Bronchial epithelial cell (primary cell): ENCODE measurements at places on chromosomes 2 and 18.
A peak's percentile ranks its signal among the peaks of the same experiment; 100 is the strongest.

GRCh38 chr18:73136134-73136533 lies 268.3 kb upstream of the NETO1 start:
- peak; percentile 37 for DNase-seq

DNA sequence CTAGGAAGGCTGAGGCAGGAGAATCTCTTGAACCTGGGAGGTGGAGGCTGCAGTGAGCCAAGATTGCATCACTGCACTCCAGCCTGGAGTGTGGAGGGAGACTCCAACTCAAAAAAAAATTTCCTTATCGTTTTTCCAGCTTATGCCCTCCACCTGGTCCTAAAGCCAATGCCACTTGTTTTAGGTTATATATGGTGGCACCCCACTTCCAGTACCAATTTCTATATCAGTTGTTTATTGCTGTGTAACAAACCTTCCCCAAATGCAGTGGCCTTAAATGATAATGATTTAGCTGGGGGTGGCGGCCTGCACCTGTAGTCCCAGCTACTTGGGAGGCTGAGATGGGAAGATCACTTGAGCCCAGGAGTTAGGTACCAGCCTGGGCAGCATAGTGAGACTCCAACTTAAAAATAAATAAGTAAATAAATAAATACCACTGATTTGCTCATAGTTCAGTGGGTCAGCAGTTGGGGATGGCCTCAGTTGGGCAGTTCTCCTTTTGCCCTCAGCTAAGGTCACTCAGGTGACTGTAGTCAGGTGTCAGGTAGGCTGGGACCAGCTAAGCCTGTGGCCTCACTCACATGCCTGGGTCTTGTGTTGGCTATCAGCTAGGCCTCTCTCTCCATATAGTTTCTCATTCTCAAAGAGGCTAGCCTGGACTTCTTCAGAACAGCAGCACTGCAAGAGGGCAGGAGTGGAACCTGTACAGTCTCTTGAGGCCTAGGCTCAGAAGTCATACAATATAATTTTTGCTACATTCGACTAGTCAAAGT lies 113.7 kb upstream of the GATA6 start:
- DNase-seq: no peak

DNA sequence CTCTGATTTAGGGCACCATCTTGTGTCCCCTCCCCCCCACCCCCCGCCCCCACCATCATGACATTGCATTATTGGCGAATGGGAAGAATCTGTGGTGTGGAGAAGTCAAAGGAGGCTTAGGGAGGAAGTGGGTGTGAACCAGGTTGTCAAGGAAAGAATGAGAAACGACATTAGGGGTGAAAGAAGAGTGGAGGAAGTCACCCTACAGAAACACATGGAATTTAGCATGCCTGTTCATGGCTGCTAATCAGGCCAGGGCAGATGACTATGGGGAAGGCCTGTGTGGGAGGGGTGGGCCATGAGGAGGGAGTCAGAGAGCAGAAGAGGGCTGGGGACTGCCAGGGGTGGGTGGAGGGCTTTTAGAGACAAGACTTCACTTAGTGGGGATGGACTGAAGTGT lies 81.6 kb downstream of the AOX1 start:
- DNase-seq: no peak

DNA sequence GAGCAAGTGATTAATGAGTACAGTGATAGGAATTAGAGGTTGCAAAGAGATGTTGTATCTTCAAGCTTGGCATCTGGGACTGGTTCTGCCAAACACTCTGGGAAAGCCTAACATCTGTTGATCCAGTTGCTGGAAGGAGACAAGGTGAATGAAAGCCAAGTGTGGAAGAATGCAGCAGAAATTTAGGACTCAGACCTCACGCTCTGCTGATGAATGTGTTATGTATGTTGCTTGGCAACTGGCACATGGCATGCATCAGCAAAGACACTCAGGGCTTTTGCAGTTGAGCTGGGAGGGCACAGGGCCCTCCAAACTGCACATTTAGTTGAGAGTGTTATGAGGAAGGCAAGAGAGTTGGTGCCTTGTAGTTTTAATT lies 105.5 kb downstream of the COLEC12 start:
- no peak for DNase-seq
